Bronchial epithelial cell (primary cell): ENCODE measurements at places on chromosomes 4 and X. TPM values are rescaled to one million over a fixed set of nuclear protein-coding genes. Genes with fewer than 3 reads are reported as not detected.

- DNase-seq: no peak
Measured at GRCh38 chrX:155326610-155327009, 7.8 kb downstream of the CLIC2 start.

DNA sequence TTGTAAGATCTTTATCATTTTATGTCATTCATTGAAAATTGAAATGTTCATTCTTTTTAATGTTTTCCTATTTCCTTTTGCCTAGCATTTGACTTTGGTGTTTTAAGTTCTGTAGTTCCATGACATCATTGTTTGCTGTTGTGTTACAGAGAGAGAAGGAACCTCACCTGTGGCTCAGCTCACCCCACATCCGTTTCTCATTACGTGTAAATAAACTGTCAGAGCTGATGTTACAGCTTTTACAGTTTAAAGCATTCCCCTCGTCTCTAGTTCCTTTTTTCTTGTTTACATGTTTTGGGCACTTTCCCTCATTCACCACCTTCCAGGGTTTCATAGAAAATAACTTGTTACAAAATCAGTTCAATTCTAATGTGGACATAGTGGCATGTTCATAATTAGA is 137.2 kb downstream of the FNIP2 start:
- peak; percentile 35 for DNase-seq

- DNase-seq: peak; percentile 50
Measured at GRCh38 chrX:148609515-148610327, 109.3 kb downstream of the AFF2 start.

DNA sequence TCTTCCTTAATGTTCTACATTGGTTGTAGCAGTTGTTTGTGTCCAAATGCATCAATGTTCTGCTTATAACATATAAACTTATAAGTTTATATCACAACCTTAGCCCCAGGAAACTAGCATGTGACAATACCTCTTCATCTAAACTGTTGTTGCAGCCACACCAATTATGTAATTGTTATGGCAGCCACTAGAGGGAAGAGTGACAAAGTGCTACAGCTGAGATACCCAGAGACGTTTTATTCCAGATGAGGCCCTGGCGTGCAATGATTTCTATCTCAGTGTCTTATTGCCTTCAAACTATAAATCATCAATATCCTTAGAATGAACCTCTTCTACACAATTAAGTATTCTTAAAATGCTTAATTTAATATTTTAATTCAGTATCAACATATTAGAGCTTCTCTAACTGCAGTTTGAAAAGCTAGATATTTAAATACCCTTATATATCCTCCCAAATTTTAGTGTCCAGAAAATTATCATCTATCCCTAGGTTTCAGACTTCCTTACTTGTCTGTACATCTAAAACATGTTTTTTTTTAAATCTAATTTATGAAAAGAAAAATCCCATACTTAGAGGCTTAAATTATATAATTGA is 171.6 kb downstream of the PCDH10 start:
- peak; percentile 15 for DNase-seq

DNA sequence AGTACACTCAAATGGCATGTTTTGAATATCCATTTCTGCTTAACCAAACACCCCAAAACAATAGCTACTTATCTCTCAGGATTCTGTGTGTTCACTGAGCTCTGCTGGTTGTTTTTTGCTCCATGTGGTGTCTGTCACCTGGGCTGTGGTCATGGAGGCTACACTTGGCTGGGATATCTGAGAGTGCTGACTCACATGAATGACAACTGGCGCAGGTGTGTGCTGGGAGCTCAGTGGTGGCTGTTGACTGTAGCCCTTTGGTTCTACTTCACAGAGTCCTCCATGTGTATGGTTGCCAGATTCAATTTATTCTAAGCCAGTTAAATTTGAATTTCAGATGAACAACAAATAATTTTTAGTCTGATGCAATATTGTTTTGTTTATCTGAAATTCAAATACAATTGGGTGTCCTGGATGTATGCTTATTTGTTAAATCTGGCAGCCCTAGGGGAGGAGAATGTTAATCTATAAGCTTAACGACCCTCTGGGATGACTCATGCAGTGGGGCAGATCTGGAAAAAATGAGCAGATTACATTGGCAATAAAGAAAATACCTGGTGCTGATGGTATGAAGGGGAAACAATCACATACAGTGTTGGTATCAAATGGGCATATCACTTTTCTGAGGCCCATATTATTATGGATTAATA is 28.2 kb upstream of the TCEAL4 start:
- DNase-seq: no peak

DNA sequence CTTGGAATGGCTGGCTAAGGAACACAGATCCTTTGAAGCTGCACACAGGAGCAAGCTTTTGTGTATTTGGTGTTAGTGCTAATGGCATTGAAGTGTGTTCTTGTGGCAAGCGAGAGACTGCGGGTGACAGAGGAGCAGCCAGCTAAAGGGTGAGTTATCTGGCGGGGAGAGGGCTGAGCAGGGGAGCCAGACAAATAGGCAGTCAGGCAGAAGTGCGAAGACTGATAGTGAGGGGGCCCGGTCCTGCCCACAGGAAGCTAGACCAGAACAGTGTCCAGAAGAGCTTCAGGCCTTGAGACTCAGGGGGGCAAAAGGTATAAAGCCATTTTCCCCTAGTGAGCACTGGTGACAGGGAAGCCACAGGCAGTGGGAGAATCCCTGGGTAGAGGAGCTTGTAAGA is 49.6 kb upstream of the MAMLD1 start:
- no peak for DNase-seq

DNA sequence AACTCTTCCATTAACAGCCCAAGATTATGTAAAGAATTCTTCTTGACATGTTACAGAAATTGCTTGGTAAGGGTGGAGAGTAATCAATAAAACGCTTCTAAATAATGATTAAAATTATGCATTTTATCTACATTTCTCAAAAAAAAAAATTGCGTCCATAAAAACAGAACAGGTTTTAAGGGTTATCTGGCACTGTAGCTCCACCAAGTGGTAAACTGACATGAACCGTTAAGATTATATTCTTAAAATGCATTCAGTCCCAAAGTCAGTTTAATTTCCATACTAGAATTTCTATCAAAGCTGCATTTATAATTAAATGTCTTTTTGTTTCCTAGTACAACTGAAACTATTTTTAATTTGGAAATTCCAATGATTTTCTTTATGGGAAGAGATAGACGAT is 214.0 kb upstream of the UGT8 start:
- DNase-seq: peak; percentile 45

Gene BEX2
- total RNA-seq: 46.6 and 79.8 TPM in 2 replicates

Gene PLRG1
- 99.9 and 106 TPM in 2 replicates for total RNA-seq
